ENCODE measurements at places on chromosomes 3 and 15. TPM values are rescaled to one million over a fixed set of nuclear protein-coding genes. Genes with fewer than 3 reads are reported as not detected.
A peak's percentile ranks its signal among the peaks of the same experiment; 100 is the strongest.

DNA sequence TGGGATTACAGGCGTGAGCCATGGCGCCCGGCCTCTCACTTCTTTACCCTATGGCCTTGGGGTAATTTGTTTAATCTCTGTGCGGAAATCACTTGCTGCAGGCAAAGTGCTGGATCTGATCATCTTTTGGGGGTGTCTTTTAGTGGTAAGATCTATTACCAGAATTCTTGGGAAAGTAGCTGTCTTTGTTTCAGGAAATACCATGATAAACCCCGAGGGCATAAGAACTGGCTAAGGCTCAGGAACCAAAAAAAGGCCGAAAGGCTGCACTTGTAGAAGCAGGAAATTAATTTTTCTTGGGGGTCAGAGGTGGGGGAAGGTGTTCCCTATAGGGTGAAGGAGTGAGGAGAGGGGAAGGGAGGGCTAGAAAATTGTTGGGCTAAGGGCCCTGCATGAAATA is 22.7 kb upstream of the IGF2BP2 start:
- no peak for DNase-seq

The CLSTN2 gene
- 1.3 TPM for polyA plus RNA-seq

The ZNF592 gene
- polyA plus RNA-seq: 7.5 TPM

The GUCA1C gene
- polyA plus RNA-seq: not detected

DNA sequence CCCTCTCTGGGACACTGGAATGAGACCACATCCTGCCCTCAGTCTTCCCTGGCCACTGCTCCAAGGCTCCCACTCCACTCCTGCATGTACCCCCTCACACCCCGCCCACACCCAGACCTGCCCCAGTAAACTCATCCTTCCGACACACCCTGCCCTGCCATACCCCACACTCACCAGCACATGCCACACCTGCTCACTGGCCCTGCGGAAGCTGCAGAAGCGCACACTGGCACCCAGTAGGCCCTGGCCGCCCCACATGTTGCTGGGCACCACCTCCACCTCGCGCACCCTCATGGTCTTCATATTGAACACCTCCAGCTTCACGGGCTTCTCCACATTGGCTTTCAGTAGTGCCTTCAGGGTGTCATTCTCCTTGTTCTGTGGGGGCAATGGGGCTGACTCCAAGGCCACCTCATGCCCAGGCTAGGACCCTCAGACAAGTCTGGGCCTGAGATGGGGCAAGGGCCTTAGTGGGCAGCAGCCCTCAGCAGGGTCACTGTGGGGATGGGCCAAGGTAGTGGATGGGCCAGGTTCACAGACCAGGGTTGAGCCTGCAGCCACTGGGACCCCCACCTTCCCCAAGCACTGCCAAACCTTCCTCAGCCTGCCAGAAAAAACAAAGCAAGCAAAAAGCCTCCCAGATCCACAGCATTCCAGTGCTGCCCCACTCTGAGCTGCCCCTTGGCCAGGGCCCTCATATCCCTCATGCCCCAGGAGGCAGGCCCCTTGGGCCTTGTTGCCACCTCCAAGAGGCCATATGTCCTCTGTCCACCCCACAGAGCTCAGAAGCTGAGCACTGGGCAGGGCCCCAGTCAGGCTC is 4.7 kb downstream of the GORASP1 start:
- no peak for DNase-seq

GRCh38 chr3:195886181-195887141 is 21.9 kb downstream of the TNK2 start:
- DNase-seq: peak; percentile 85

The FAM174B gene
- 1.4 TPM for polyA plus RNA-seq

The IGSF11 gene
- polyA plus RNA-seq: not detected

GRCh38 chr3:71488391-71488809 is 95.1 kb downstream of the FOXP1 start:
- DNase-seq: no peak

DNA sequence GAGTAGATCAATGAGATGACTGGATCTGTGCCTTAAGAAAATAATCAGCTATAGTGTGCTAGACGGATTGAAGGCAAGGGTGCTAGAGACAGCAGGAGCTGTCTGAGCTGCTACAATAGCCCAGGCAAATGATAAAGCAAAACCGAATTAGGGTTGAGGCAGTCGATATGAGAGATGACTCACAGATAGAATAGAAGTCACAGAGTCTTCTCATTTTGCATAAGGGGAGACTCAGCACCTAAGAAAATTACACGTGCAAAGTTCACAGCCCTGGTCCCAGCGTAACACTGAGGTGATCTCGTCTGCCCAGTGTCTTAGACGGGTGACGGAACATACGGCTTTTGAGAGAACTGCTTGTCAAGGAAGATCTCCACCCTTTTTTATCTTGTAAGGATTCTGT is 11.6 kb downstream of the LPP start:
- DNase-seq: no peak

DNA sequence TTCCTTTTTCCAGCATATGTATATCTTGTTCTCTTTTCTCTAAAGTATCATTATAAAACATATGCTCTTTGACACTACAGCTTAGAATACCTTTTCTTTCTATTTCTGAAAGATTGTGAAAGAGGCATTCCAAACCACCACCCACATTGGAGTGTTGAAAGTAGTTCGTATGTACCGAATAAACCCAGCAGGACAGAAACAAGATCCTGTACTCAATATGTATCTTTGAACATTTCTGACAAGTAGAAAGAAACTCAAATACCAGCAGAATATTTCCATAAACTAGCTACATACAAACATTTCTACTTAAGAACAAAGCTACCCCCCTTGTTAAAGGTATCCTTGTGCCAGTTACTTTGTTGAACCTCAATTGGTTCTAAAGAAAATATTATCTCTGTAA is 415.3 kb upstream of the ALCAM start:
- DNase-seq: peak; percentile 19

- no peak for DNase-seq
Observed at GRCh38 chr3:122112754-122113153, 57.6 kb downstream of the CD86 start.

The DUOX1 gene
- polyA plus RNA-seq: not detected

The GPR149 gene
- not detected for polyA plus RNA-seq

DNA sequence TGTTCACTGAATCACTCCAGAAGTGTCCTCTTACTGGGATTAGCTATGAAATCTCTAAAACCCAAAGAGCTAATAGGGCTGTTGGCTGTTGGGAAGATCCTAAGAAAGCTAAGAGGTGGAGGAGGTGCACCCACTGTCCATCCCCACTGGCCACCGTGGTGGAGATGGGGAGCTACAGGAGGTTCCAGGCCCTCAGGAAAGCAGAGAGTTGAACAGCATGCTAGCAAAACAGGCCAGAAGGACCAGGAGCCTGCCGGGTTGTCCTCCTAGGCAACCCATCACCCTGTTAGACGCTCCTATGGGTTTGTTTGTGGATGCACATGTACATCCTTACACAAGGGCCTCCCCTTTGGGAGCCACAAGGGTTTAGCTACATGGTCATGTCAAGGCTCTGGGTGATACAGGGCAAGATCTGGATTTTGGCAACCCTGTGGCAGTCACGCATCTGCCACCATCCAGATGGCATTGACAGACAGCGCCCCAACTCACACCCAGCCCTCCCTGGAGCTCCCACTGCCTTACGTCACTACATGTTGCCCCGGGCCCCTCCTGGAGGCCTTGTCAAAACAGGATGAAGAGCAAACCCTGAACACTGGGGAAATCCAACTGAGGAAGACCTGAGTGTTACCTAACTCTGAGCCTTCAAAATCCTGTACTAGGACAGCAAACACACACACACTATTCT is 208.1 kb downstream of the SLCO3A1 start:
- DNase-seq: no peak

DNA sequence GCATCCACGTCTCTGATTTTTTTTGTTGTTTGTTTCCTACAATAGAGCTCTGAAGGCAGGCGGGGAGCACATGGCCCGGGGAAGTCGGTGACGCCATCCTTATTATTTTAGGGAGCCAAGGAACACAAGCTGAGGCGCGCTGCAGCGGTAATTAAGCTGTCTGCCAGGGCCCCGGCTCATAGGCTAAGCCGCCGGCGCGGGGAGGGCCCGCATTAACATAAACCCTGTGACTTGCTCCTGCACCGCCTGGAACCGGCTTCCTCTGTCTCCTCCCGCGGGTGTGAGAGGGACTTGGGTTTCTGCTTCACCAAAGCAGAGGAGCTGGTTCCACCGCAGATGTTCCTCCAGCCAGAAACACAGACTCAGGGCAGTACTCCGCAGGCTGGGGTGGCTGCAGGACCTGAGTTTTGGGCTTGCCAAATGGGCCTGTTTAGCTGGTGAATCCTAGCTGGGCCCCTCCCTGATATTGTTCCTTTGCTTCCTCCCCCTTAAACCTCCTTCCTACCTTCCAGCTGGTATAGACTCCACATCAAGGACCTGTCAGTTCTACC is 25.3 kb downstream of the ANP32A start:
- DNase-seq: peak; percentile 84

DNA sequence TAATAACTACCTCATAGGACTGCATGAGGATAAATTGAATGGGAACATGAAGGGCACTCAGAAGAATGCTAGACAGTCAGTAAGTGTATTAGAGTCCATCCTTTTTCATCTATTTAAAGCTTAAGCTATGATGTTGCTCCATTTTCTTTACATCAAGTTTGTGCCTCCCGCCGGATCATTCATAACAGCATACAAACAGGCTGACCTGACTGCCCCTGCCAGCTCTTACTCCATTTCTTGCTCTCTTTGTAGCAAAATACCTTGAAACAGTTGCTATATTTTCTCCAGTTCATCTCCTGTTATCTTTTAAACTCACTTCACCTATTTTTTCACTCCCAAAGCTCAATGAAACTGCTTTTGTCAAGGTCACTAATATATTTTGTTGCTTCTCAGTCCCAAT is 315.6 kb upstream of the ALCAM start:
- no peak for DNase-seq

DNA sequence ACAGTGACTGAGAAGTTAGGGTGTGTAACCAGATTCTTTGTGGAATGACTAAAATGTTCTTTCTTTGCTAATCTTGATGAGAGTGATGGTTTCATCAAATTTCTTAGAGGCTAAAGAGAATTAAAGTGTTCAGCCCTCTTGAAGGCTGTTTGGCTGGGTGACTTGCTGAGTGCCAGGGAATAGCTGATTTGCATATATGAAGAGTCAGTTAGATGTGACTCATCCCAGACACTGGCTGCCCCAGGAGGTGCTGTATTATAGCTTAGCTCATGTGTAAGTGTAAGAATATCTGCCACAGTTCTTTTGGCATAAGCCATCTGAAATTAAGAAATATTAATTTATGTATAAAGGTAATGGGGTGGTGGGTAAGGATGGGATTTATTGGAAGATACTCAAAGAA is 535.1 kb downstream of the NLGN1 start:
- peak; percentile 87 for DNase-seq

The EFCC1 gene
- polyA plus RNA-seq: not detected

The CPNE9 gene
- not detected for polyA plus RNA-seq

Measured in fibroblast of lung (primary cell).